ENCODE measurements at places on chromosomes 12 and 14.

DNA sequence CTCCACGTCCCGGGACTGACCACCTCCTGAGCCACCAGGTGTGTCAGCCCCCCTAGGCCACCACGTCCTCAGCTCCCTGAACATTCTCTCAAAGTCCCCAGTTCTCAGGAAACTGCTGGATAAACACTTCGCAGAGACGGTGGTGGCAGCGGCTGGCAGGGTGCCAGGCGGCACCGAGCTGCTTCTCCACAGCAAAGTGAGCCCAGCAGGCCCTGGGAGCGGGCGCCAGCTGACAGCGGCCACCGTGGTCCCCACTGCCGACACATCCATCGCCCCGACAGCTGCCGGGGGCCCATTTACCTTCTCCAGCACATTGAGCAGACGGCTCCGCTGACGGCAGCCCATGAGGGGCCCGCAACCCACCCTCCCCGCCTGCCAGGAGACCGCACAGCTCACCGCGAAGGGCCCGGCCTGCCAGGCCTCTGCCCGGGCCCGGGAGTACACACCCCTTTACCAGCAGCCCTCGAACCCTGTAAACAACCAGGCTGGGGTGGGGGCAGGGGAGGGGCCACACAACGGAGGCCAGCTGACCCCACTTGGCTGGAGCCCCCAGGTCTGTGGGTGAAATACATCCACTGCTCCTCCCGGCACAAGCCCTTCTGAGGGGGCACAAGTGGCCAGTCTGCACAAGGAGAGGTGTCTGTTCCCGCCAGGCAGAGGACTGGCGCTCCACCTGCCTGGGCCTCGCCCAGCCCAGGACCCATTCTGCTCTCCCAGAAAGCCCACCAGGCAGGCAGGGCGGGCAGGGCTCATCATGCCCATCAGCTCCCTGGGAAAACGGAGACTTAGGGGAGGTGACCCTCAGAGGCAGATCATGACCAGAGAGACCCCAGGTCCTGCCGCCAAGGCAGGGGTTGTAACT, 10.5 kb downstream of the AKT1 start:
- DNase-seq = no peak

DNA sequence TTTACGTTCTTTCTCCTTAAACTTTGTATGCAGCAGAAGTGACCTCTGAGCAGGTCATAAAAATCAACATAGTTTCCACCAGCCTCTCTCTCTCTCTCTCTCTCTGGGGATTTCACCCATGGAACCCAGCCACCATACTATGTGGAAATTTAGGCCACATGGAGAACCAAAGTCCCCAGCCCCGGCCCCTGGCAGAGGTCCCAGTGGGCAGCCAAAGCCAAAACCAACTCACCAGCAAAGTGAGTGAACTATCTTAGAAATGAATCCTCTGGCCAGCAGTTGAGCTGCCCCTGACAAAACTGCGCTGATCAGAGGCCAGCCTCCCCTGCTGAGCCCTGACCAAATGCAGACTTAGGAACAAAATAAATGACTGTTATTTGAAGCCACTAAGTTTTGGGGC, 9.2 kb downstream of the DUSP6 start:
- DNase-seq = no peak

- no peak for DNase-seq
Measured at GRCh38 chr14:49553106-49553505, 33.1 kb downstream of the RPS29 start.

GRCh38 chr14:74545386-74545785, 51.8 kb downstream of the ISCA2 start:
- DNase-seq = no peak

DNA sequence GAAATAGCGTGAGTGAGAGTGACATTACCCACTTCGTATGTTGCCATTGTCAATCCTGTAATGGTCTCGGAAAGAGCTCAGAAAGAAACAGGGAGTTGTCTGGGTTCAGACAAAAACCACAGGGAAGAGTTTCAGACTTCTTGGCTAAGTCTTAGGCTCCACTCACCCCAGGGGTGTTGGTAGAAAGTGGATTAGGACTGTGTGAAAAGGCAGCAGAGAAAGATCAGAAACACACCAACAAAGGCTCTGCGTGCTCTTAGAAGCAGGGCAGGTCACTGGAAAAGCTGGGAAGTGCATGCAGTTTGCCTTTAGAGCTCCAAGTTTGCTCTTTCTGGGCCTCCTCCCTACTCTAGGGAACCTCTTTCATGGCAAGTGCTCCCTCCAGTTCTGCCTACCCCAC, 106.1 kb upstream of the PLXNC1 start:
- DNase-seq = no peak

GRCh38 chr12:30746190-30746589, 8.6 kb downstream of the CAPRIN2 start:
- no peak for DNase-seq

- DNase-seq = no peak
Measured at GRCh38 chr12:44314007-44314500, 478.2 kb downstream of the TMEM117 start.

- peak; percentile 36 for DNase-seq
Measured at GRCh38 chr12:56521209-56521589, 421 bp upstream of the RBMS2 start.

DNA sequence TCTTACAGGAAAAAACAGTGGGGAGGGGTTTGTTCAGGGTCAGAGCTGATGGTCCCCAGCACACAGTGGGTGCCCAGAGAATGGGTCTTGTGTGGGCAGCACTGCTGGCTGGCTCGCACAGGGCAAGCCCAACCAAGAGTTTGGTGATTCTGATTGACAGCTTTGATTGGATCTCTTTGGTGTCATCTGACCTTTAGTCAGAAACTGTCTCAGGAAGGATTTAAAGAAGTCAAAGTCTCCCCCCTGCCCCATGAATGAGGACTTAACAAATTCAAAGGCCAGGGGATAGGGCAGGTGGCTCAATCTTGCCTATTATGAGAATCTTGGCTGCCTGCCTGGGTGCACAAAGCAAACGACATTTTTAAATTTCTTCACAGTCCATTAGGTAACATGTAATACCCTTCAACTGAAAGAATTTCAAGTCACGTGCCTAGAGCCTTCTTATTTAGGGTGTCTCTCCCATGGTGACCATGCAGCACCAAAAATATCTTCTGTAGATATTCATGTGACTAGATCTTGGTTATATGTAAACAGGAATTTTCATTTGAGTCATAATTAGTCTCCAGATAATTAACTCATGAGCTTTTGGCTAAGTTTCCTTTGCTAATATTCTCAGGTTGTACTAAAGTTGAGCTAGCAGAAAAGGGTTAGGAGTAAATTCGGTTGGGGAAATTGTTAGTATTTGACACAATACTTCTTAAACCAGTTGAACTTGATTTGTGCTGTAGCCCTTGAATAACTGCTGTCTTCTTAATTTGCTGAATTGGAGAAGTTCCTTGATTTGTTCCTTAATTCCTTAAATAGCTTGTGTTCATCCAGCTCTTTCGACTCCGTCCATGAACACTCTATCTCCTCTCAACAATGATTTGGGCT, 54.5 kb upstream of the HECTD1 start:
- peak; percentile 70 for DNase-seq

- DNase-seq = no peak
Measured at GRCh38 chr14:68622856-68623255, 170.0 kb downstream of the ZFP36L1 start.

DNA sequence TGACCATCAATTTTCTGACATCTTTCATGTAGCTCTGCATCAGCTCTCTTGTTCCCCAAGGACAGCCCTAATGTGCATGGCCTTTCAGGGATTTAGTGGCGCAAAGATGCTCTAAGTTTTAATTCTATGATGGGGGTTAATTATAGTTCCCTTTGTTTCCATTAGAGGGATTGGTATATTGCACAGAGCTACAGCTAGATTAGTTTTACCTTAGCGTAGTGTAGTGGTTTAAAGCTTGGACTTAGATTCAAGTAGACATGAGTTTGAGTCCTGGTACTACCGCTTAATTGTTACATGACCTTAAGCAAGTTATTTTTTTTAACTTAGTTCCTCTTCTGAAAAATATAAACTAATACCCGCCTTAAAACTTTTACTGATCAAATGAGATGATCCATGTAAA, 247.8 kb upstream of the KRR1 start:
- DNase-seq = no peak

DNA sequence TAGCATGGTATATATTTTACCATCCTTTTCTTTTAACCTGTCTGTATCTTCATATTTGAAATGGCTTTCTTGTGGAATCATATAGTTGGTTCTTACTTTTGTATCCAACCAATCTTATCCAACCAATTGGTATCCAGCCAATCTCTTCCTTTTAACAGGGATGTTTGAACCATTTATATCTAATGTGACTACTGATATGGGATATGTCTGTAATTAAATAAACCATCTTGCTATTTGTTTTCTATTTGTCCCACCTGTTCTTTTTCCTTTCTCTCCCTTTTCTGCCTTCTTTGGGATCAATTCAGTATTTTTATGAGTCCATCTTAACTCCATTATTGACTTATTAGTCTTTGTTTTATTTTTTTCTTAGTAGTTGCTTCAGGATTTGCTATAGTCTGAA, 30.8 kb upstream of the SNX6 start:
- no peak for DNase-seq

DNA sequence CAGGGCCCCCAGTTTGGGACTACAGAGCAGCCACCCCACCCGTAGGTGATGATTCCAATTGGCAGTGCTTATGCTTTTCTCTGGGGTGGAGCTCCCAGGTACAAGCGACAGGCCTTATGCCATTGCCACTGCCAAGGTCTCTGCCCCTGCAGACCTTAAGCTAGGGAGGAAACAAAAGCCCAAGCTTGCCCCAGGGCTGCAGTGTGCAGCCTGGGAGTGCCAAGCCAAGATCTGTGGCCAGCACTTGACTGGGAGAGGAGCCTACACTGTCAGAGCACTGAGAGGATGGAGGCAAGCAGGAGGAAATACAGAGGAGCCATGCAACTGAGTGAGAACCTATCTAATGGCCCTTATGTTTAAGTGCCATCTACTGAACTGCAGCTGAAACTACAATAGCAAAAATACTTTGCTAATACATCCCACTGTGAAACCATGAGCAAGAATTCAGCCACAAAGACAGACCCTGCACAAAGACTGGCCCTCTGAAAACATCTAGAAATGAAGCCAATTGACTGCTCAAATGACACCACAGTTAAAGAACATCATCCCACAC, 17.7 kb upstream of the ASCL1 start:
- DNase-seq = no peak

DNA sequence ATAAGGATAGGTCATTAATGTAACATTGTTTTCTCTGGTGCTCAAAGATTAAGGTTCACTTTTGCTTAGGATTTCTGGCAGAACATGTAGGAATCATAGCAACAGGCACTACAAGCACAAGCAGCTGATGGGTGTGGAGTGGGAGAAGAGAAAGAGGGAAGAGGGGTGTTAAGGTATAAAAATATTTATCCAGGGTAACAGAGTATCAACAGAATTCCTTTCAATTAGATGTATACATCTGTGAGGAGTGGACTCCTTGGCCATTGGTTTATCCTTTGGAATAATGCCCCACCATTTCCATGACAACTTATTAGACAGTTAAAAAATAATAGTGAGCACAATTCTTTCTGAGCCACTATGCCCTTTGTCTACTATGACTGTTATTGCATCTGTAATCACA, 388.3 kb upstream of the DDHD1 start:
- no peak for DNase-seq

GRCh38 chr12:116153983-116154382, 123.5 kb downstream of the MED13L start:
- no peak for DNase-seq

- DNase-seq = peak; percentile 50
Measured at GRCh38 chr12:89211456-89211855, 140.8 kb downstream of the DUSP6 start.

GRCh38 chr12:67096533-67097318, 172.4 kb upstream of the CAND1 start:
- no peak for DNase-seq

- DNase-seq = peak; percentile 40
Measured at GRCh38 chr12:95963096-95963495, 20.0 kb downstream of the AMDHD1 start.

- peak; percentile 90 for DNase-seq
Measured at GRCh38 chr12:75480469-75480949, at the start of gene GLIPR1. Gene GLIPR1 (plus strand): TSS chr12:75480755. CDS start chr12:75480881, 126 bp downstream.

DNA sequence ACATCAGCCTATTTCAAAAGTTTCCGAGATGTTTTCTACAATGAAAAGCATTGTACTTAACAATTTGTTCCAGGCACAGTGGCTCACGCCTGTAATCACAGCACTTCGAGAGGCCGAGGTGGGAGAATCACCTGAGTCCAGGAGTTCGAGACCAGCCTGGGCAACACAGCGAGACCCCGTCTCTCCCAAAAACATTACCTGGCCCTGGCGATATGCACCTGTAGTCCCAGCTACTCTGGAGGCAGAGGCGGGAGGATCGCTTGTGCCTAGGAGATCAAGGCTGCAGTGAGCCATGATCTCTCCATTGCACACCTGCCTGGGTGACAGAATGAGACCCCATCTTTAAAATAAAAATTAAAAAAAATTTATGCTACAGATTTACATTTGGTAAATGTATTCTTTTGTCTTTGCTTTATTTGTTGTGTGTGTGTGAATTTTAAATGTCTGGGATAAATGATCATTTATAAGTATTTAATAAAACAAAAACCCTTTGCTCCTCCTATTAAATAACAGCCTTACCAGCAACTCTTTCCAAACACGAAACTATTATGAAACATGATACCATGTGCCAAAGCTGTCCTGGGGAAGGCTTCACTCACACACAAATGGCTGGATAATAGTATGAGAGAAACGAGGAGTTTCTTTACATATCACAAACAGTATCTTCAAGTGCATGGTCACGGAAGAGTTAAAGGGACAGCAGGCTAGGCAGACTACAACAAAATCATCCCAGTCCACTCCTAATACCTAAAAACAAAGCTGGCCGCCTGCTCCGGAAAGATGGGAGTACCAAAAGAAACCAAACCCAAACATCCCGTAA, 1.1 kb downstream of the ATXN3 start:
- DNase-seq = no peak

DNA sequence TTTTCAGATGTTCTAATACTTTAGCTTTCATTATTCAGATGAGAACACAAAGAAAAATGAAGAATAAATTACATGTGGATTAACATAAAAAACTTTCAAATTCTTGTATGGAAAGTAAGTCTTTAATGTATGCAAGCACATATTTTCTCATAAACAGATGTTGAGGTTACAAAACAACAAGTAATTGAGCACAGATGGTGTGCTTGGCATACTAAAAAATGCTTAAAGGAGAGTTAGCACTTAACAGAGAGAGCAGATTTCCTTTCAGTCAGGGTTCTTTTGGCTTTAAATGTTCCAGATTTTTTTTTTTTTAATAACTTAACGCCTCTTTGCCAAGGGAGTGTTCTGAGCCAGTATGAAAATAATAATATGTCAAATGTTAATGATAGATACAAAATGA, 96.0 kb downstream of the RASSF9 start:
- DNase-seq = no peak

DNA sequence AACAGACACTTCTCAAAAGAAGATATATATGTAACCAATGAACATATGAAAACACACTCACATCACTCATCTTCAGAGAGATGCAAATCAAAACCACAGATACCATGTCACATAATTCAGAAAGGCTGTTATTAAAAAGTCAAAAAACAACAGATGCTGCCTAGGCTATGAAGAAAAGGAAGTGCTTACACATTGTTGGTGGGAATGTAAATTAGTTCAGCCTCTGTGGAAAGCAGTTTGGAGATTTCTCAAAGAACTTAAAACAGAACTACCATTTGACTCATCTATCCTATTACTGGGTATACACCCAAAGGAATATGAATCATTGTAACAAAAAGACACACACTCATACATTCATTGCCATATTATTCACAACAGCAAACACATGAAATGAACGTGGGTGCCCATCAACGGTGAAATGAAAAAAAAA, 35.1 kb downstream of the EIF2S3B start:
- DNase-seq = no peak

Data from suppressor macrophage (primary cell).